ENCODE measurements at places on chromosomes 12 and 14.

DNA sequence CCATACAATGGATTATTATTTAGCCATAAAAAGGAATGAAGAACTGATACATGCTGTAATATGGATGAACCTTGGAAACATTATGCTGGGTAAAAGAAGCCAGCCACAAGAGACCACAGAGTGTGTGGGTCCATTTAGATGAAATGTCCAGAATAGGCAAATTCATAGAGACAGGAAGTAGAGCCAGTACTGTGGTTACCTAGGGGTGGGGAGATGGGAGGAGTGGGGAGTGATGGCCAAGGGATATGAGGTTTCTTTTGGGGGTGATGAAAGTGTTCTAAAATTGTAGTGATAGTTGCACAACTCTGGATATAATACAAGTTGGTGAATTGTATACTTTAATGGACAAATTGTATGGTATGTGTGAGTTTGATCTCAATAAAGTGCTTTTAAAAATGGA lies 18.6 kb downstream of the JDP2 start:
- no peak for DNase-seq

GRCh38 chr12:93846936-93847516 lies 169.9 kb downstream of the CRADD start:
- DNase-seq, result no peak

- no peak for DNase-seq
These were observed 9.2 kb upstream of the HIP1R start for GRCh38 chr12:122825773-122826724.

GRCh38 chr14:95863295-95863694 lies 13.3 kb upstream of the TUNAR start:
- no peak for DNase-seq

DNA sequence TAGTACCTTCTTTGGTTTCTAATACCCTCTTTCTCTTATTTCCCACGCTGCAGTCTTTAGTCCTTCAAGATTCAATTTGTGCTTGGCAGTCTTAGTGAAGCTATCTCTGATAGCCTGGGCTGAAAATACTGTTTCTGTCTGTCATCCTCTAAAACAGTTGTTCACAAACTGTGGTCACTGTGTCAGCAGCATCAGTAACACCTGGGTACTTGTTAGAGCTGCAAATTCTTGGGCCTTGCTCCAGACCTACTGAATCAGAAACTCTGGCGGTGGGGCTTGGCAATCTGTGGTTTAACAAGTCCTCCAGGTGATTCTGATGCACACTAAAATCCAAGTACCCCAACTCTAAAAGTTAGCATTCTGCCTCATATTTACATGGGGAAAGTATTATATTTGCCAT lies 217.5 kb upstream of the SEL1L start:
- no peak for DNase-seq

- DNase-seq, result peak; percentile 61
These were observed at the start of gene STYK1 for GRCh38 chr12:10673659-10674384. STYK1 (minus strand) TSS chr12:10674052; CDS start chr12:10634618, 39,434 bp downstream.

- no peak for DNase-seq
These were observed 36.1 kb downstream of the PPFIBP1 start for GRCh38 chr12:27560126-27560525.

DNA sequence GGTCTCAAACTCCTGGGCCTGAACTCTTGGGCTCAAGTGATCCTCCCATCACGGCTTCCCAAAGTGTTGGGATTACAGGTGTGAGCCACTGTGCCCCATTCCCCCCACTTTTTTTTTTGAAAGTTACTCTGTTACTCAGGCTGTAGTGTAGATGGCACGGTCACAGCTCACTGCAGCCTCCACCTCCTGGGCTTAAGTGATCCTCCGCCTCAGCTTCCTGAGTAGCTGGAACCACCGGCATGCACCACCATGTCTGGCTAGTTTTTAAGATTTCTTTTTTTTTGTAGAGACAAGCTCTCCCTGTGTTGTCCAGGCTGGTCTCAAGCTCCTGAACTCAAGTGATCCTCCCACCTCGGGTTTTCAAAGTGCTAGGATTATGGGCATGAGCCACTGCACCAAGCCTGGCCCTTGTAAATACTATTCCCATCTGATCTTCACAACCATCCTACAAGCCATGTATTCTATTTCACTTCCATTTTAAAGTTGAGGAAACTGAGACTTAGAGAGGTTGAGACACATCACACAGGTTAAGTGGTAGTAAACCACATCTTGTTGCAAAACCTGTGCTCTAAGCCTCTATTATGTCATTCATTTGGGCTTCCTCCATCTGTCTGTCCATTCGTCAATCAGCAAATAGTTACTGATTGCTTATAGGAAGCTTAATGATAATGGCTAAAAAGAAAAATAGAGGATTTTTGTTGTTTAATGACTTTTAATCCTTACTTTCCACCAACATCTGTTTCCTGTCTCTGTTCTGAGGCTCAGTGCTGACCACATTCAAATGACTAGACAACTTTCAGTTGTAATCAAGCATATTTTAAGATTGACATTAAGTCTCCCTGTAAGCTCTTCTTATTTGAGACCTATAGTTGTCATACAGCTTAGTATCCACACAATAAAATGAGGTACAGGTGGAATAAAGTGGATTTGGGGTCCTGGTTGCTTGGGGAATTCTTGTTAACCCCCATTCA lies 9.2 kb downstream of the ASCL4 start:
- no peak for DNase-seq

DNA sequence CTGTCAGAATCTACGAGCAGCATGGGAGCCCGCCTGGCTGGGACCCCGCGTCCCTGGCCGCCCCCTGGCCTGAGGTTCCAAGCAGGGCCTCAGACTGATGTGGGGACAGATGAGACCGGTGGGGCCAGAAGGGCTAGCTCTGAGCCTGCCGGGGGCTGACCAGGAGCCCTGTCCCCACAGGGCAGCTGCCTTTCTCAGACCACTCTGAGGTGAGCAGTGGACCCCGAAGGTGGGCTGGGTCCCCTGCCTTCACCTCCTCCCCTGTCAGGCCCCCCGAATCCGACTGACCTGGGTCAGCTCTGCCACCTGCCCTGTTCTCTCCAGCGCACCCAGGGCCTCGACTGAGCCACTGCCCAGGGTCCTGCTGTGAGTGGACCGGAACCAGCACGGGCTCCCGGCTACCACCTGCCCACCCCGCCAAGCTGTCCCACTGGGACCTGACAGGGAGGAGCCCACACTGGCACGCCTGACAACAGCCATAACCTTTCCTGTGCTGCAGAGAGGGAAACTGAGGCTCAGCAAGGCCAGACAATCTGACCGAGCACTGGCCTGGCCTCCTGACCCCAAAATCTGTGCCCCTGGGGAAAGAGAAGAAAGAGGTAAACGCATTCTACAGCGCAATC lies 29.7 kb upstream of the TMEM179 start:
- DNase-seq, result no peak

DNA sequence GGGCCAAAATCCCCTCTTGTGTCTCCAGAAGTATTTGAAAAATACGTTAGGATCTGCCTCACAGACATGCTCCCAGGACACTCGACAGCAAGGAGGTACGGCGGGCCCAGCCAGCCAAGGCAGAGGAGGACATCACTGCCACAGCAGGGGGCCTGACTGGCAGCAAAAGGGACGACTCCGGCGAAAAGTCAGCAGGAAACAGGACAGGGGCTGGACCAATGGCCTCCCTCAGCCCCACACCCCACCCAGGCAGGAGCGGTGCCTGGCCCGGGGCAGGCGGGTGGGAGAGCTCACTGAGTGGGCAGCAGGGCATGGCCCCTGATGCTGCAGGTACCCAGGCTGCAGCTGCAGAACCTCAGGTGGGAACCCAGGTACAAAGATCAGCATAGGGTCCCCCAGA lies 17.8 kb downstream of the BRF1 start:
- DNase-seq, result no peak

- DNase-seq, result no peak
These were observed 29.0 kb downstream of the PEBP1 start for GRCh38 chr12:118164798-118165486.

DNA sequence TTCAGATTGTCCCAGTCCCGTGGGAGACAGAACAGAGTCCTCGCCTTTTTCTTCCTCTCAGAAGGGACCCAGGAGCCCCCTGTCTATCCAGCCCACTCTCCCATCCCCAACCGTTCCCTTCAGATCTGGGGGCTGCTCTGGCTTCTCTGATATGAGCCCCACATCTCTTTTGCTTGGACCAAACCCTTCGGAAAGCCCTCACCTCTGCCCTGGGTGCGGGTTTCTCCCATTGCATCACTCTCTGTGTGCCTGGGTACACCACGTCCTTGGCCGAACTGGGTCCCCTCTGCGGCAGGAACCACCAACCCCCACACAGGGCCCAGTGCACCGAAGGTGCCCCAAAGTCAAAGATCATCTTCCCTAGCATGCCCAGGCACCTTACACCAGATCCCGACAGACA lies 87.8 kb downstream of the DICER1 start:
- DNase-seq, result no peak

DNA sequence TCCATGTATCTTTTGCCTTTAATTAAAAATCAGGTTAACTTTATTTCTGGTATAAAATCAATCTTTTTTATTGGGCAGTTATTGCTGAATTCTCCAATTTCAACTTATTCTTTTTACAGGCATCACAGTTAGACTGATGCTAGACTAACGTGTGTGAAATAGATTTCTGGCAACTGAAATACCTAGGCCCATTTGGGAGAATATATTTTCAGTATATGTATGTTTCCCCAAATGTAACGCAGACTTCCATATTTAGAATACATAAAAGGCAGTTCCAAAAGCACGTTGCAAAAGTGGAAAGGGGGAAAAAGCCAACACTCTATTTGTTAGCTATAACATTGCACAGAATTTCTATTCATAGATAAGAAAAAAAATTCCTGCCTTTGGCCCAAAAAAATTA lies 297.0 kb downstream of the ATP23 start:
- DNase-seq, result no peak

GRCh38 chr12:112304436-112304835 lies 77.8 kb downstream of the HECTD4 start:
- no peak for DNase-seq

GRCh38 chr12:39605501-39605900 lies 14.1 kb downstream of the ABCD2 start:
- no peak for DNase-seq

DNA sequence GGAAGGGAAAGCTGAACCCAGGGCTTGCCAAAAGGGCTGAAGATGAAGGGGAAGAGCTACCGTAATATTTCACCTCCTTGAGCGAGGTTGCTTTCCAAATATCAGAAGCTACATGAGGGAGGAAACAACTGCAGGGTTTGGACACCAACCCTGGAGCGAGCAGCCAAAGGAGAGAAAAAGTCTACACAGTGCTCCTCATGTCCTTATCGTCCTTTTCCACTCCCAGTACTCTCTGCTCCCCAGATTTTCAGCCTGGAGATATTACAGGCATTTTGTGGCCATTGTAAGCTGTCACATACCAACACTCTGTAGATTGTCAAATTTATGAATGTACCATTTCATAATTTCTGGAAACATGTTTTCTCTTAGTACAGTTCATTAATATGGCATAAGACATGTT lies 115.9 kb downstream of the GPHN start:
- DNase-seq, result no peak

DNA sequence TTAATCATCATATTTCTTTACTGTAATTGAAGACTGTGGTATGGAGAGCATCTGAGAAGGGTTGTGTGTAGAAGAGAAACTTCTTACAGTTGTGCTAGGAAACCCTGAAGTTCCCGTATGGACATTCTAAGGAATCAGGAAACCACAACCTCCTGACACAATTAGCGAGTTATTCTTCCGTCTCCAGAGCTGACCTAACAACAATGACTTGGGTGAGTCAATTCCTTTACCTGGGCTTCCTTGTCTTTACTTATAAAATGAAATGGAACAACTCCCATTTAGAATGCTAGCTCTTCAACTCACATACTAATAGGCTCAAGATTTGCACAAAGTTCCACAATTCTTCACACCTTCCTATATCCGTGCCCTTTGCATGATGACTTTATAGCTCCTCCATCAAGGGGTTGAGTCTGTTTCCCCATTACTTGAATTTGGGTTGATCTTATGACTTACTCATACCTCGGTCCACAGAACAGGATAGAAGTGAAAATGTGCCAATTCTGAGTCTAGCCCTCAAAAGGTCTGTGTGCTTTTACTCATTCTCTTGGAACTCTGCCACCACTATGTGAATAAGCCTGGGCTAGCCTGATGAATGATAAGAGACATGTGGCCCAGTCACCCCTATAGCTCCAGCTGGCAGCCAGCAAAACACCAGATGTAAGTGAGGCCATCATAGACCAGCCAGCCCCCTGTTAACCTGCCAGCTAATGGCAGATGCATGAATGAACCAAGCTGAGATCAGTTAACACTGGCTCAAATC lies 459.4 kb downstream of the ETNK1 start:
- no peak for DNase-seq

DNA sequence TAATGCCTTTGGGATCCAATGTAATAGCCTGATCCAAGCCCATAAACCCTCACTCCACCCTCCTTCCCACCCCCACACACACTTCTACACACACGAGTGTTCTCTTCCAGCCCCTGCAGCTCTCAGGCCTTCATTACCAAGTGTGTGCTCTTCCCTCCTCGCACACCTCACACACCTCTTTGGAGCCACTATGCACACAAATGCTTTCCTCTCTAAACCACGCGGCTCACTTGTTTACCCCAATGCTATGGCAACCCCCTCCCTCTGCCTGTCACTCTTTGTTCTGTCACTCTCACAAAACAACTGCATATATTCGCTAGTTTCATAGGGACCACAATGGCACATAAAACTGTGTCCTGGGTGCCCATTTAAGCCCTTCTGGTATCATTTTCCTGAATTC lies 35.1 kb downstream of the PPP2R5E start:
- no peak for DNase-seq
